ENCODE measurements at places on chromosomes 7 and 10.

DNA sequence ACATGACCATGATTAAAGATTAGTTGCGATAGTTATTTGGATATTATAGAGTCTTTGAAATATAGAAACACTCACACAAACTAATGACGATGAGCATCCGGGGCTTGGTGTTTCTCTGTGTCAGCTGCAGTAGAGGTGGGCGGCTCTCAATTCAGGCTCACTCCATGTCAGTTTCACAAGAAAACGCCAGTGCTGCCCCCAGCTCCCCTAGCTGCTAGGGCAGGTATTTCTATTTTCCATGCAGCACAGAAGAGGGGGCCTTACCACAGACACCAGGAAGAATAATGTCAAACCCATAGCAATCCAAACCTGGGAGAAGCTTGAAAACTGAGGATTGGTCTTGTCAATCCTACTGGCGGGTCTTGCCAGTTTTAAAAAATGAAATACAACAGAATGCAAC lies 197.1 kb downstream of the PHTF2 start:
- DNase-seq, result no peak

DNA sequence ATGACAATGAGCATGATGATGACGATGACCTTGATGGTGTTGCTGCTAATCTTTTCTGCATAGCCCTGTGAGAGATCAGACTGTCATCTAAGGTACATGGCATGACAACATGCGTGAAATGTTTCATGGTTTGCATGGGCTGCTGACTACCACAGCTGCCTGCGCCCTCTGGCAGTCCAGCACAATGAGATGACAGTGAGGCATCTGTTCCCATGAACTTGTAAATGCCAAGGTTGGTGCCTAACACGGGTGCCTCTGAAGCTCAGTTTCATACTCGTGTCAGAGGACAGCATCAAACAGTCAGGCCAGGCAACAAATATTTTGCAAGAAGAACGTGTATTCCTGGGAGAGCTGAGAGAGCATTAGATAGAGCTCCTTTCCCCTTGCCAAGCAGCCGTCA lies 122.0 kb upstream of the PRKCQ start:
- DNase-seq, result no peak

GRCh38 chr7:28836716-28837115 lies 121.4 kb downstream of the TRIL start:
- DNase-seq, result no peak

DNA sequence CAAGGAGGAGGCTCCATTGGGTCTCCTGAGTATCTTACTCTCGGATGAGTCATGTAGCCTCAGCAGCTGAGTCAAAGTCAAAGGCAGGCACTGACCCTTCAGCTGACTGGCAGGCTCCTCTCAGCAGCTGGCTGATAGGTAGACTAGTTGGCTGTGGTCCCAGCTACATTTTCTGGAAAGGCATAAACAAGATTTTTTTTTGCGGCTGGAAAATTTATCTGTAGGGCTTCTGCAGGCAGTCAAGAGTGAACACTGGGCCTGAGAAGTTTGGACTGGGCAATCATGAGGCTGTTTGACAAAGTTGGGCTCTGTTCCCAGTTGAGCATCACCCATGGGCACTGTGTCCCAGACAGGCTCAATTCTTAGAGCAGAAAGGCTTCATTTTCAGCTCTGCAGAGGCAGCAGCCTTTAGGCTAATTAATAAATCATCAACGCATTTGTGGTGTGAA lies 796.2 kb downstream of the CCSER2 start:
- no peak for DNase-seq

DNA sequence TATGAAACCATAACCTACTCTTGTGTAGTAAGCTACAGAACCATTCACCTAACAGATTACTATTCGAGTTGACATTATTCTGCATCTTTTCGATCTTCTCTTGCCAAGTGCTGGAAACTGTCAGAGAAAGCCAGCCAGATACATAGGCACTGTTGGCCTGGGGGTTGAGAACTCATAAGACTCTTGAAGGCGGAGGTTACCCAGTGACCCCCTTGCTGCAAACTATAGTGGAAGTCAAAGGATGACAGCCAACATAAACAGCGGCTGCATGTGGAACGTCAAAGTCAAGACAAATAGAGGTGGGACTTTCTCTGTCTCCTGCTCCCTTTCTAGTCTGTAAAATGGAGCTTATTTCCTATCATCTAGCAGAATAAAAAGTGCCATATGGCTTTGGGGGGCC lies 394.2 kb downstream of the LRMDA start:
- no peak for DNase-seq

DNA sequence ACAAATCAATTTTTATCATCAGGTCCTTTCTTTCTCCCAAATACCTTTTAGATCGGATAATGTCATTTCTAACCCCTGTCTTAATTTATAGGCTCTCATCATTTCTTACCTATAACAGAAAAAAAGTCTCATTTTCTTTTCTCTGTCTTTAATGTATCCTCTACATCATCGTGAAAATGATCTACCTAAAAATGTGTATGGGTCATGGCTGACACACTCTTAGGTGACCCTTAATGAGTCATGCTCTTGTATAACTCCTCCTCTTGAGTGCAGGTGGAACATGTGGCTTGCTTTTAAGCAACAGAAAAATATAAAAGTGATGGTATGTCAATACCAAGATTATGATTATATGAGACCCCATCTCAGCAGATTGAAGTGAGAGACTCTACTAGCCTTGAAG lies 139.4 kb downstream of the SEMA3C start:
- DNase-seq, result no peak

GRCh38 chr7:149495785-149496641 lies 1.6 kb downstream of the ZNF746 start:
- DNase-seq, result no peak

GRCh38 chr7:135195968-135196629 lies 15.2 kb downstream of the WDR91 start:
- DNase-seq, result no peak

- no peak for DNase-seq
These were observed 489.8 kb downstream of the DNAJB6 start for GRCh38 chr7:157826566-157826965.

DNA sequence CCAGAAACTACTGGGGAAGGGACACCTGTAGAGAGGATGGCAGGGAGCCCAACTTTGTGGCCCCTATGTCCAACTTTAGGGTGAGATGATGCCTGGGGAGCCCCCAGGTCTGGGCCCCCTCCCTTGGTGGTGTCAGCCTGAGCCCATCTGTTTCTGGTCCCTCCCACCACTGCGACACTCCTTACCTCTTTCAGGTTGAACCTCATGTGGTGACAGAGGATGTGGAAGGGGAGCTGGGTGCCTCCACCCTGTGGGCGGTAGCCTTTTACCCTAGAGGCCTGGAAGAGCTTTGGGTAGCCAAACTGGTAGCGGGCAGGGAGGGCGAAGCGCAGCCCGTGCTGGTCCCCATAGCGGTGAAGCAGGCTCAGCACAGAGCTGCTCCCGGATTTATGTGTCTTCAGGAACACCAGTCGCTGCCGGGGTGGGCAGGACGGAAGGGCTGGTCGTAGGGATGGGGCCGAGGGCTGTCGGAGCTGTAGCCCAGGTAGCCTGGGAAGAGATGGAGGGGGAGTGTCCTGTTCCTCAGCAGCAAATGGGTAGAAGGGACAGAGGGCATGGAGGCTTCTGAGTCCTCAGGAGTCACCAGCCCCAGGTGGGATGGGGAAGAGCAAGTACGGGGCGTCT lies 2.0 kb downstream of the GAL3ST4 start:
- no peak for DNase-seq

DNA sequence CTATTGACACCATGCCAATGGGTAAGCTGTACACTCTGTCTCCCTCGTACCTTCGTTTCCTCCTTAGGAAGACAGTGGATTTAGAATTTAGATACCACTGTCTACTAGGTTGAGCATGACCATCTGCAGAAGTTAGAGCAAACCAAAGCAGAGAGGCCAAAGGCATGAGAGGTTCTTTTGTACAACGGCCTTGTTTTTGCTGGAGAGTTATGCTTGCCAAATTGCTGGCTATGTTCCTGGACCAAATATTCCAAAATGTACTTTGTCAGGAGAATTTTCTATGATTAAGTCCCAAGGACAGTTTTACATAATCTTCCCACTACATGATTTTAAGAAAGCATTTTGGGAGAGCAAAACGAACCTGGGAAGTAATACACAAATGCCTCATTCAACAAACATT lies 47.9 kb upstream of the PLCE1 start:
- DNase-seq, result no peak

DNA sequence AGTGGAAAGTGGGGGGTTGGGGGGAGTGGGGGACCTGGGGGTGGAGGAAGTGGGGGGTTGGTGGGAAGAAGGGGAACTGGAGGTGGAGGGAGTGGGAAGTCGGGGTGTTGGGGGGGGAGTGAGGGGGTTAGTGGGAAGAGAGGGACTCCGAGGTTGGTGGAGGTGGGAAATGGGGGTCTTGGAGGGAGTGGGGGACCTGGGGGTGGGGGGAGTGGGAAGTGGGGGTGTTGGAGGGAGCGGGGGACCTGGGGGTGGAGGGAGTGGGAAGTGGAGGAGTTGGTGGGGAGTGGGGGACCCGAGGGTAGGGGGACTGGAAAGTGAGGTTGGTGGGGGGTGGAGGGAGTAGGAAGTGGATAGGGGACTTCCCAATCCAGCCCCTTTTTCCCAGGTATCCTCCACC lies 906 bp upstream of the MMD2 start:
- no peak for DNase-seq

- no peak for DNase-seq
These were observed 66.4 kb downstream of the TAC1 start for GRCh38 chr7:97798046-97799019.

Data from NT2/D1 (cell line).